ENCODE measurements at places on chromosomes 7 and 10.

- DNase-seq: no peak
These were observed 511.9 kb downstream of the SUGCT start for GRCh38 chr7:40646717-40647116.

DNA sequence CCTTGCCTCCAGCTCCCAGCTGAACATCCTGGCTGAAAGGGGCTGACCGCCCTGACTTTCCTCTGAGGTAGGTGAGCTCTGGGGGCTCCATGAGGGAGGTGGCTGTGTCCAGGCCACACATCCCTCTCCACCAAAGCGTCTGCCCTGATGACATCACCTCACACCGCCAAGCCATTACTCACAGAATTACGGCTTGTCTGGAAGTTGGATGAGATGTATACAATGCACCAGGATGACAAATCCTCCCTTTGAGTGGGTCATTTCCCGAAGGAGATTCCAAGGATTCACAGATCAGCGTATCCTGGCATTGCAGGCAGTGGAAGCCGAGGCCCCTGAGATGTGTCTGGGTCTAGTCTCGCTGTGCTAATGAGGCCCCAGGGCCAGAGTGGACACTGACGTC is 15.1 kb upstream of the RET start:
- DNase-seq: no peak

DNA sequence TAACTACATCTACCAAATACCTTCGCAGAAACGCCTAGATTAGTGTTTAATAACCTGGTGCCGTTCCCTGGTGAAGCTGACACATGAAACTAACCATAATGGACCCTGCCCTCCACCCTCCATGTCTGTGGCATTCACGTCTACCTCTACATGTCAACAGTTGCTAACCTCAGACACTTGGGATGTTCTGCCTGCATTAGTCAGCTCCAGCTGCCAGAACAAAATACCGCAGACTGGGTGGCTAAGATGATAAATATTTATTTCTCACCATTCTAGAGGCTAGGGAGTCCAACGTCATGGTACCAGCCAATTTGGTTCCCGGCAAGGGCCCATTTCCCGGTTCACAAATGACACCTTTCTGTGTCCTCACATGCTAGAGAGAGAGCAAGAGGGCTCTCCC is 118.5 kb upstream of the CHST15 start:
- DNase-seq: no peak

DNA sequence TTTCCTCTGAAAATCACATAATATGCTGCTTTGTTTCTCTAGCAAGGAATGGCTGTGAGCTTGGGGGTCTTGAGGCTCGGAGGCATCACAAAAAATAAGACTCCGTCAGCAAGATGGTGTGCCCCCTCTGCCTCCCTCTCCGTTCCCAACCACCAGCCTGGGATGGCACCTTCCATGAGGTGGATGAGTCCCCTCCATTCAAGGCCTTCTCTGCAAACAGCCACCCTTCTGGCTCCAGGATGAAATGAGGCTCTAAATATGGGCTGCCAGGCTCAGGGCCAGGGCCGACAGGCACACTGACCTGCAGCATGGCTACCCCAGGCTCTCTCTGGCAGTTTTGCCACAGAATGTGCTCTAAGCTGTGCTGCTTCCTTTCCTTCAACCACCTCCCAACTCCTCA is 521.5 kb downstream of the PTPRN2 start:
- DNase-seq: no peak

All from cerebellar nuclear complex (tissue), 1 donor.